KBM-7 (cell line): ENCODE measurements at places on chromosomes 4 and X.

DNA sequence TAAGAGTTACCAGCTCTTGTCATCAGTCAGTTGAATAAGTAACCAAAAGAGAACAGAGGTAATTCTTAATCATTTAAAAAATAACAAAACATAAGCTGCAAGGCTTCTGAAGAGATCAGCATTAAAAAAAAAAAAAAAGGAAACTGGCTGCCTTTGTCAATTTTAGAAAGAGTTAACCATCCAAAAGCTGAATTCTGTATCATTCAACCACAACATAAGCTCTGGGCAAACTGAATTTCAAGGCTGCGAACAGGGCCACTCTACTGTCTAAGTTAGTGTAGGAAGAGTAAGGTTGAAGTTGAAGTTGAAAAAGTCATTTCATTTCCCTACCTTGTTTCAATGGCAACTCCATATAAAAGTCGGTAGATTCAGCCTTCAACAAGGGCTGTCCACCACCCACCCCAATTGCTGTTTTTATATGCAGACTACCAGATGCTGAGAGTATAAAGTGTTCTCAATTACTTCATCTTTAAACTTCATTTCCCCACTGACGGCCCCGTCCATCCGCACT, 1.1 kb upstream of the LIN54 start:
- DNase-seq: no peak

- no peak for DNase-seq
Measured at GRCh38 chrX:154372612-154373022, 1.8 kb downstream of the FLNA start.

DNA sequence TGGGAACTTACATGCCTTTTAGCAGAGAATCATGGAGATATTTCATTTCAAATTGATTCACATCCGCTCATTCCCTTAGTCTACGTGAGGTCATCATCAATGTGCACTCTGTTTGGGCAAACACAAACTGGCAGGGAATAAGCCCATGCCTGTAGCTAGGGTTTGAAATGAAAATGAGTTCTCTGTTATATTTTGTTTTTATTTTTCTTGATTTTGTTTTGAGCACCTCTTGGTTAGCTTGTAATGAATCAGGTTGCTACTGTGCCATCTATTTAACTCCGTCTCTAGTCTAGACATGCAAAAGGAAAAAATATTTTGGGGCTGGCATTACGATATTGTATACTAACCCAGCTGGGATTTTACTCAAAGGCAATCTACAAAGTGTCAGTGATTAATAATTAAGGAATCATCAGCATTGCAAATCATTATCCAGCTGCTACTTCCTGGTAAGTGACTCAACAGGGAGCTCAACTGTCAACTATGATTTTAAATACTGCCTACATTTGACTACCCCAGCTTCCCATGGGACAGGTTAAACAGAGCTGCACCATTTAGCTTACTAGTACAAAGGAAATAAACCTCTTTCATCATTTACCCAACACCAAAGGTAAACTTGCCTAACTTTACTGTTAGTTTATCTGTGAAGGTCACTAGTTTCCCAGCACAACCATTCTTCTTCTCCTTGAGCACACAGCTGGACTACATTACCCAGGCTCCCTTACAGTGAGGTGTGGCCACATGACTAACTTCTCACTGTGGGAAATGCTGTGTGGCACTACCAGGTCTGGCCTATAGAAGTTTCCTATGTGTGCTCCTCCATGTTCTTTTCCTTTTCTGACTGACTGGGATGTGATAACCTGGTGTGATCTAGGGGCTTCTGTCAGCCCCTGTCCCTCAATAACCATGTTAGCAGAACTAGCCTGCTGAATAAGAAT, 21.2 kb upstream of the TRPC5OS start:
- no peak for DNase-seq

- DNase-seq: no peak
Measured at GRCh38 chr4:16496501-16496900, 270.2 kb upstream of the TAPT1 start.

DNA sequence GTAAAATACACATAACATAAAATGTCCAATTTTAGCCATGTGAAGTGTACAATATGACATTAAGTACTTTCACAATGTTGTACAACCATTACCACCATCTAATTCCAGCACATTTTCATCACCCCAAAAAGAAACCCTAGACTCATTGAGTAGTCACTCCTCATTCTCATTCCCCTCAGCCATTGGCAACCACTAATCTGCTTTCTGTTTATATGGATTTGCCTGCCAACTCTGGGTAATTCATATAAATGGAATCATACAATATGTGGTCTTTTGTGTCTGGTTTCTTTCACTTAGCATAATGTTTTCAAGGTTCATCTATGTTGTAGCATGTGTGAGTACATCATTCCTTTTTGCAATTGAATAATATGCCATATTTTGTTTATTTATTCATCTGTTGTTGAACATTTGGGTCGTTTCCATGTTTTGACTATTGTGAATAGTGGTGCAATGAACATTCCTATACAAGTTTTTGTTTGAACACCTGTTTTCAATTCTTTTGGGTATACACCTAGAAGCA, 43.0 kb downstream of the EIF2S3 start:
- DNase-seq: no peak

DNA sequence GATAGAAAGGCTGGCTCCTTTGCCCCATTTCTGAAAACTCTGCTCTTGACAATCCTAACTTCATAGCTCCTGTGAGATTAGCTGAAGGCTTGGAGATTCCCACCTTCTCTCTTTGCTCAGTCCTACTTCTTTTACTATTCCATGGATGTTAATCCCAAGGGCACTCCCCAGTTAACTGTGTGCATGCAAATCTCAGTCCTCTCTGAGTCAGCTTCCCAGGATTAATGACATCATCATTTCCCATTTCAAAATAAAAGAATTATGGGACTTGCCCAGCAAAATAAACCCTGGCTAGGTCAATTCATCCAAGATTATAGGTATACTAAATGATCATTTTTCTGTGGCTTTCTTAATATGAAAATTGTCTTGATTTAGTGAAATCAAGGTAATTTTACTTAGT, 328.6 kb upstream of the NR3C2 start:
- DNase-seq: no peak

GRCh38 chr4:111632641-111633151, 512.6 kb upstream of the FAM241A start:
- DNase-seq: no peak
